ENCODE measurements at places on chromosomes 6 and 20. TPM values are rescaled to one million over a fixed set of nuclear protein-coding genes. Genes with fewer than 3 reads are reported as not detected.
A peak's percentile ranks its signal among the peaks of the same experiment; 100 is the strongest.

DNA sequence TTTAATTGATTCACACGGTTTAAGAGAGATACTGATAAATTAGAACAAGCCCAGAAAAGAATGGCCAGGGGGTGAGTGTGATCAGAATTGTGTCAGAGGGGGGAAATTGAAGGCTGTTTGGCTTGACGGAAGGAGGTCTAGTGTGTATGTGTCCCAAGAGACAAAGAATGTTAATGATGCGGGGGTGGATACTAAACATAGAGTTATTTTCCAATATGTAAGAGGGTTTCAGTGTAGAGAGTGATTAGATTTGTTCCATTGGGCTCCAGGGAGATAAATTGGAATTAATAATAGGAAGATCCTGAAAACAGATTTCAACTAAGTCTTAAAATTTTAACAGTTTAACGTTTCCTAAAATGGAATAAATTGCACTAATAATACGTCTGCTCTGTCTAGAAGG lies 38.1 kb upstream of the UTRN start:
- DNase-seq: no peak

Gene CABLES2
- 22.5 TPM for total RNA-seq

Gene OR2J1
- total RNA-seq: not detected

- no peak for DNase-seq
These were observed 161.3 kb upstream of the GGTLC1 start for GRCh38 chr20:24149881-24150307.

Gene APOBEC2
- total RNA-seq: not detected

DNA sequence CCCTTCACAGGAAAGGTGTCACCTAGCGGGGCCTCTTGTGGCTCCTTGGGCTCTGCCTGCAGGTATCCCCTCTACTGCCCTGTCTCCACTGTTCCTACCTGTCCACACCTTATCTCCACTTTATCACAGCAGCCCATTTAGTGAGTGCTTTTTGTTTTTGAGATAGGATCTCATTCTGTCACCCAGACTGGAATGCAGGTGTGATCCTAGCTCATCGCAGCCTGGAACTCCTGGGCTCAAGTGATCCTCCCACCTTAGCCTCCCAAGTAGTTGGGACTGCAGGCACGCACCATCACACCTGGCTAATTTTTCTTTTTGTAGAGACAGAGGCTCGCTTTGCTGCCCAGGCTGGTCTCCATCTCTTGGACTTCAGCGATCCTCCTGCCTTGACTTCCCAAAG lies 48.0 kb downstream of the BCAS4 start:
- no peak for DNase-seq

DNA sequence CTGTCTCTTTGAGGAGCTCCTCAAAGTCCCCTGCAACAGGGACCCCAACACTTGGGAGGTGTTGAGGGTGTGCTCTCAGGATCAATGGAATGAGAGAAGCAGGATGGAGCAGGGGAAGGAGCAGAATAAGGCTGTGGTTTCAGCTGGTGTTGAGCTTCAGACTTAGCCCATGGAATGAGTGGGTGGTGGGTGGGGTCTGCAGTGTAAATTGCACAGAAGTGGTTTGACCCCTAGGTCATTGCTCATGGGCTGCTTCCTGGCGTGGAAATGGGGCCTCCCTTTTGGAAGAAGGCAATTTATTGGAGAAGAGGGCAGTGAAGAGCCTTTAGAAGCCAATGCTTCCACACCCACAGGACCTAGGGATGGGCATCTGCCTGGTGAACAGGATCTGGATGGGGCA lies 37.0 kb upstream of the KCNG1 start:
- no peak for DNase-seq

Gene TFAP2C
- total RNA-seq: not detected

DNA sequence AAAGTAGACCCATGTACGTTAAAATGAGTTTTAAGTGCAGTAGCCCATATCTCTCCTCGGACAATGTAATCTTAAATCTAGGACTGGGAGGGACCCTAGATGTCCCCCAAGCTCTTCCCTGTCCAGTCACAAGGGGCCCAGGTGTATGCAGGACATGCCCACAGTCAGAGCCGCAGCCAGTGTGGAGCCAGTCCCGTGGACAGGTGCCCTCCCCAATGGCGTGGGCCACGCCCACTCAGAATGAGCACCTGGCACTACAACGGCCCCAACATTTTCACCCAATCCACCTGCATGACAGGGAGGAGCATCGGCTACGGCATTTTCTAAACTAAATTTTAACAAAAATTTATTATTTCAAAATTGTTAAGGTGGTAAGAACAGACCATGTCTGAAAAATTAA lies 53.2 kb downstream of the WDR27 start:
- no peak for DNase-seq

DNA sequence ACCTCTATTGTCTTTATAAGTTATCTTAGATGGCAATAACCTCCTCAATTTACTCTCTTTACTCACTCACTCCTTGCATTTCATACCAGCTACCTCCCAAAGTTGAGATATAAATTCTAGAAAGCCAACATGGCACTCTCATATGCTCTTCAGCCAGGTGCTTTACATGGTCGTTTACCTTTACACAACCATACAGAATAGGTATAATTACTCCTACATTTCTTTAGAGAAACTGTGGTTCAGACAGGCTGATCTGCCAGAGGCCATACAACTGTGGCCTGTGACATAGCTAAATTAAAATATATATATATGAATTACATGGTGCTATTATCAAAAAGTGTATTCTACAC lies 45.7 kb downstream of the HBS1L start:
- DNase-seq: no peak

GRCh38 chr6:169396554-169397163 lies 143.0 kb upstream of the THBS2 start:
- DNase-seq: no peak

GRCh38 chr6:154617175-154617574 lies 106.7 kb upstream of the CNKSR3 start:
- DNase-seq: no peak

- DNase-seq: no peak
These were observed 36.0 kb downstream of the TIAM2 start for GRCh38 chr6:155031091-155031490.

- peak; percentile 35 for DNase-seq
These were observed 35.1 kb downstream of the RRBP1 start for GRCh38 chr20:17646961-17647301.

DNA sequence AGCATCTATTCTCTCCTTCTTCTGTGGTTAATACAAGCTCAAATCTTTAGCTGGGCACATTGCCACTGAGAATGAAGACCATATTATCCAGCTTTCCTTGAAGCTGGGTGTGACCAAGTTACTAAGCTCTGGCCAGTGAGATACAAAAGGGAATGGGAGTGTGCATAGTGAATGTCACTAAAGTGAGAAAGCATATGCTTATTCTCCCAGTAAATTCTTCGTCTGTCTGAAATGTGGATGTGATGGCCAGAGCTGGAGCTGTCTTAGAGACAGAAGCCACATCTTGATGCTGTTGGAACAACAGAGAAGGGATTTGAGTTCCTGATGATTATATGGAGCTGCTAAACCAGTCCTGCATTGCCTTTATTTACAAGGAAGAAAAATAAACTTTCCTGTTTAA lies 60.1 kb downstream of the SESN1 start:
- DNase-seq: no peak

Gene C6orf163
- total RNA-seq: 3.0 TPM

GRCh38 chr6:107691062-107691751 lies 132.9 kb downstream of the SCML4 start:
- no peak for DNase-seq

GRCh38 chr20:25038103-25038410 lies 19.9 kb downstream of the ACSS1 start:
- DNase-seq: no peak

GRCh38 chr6:111663692-111664564 lies 58.2 kb upstream of the TRAF3IP2 start:
- no peak for DNase-seq

Gene ELOVL2
- total RNA-seq: not detected

Gene GNRH2
- 1.1 TPM for total RNA-seq

DNA sequence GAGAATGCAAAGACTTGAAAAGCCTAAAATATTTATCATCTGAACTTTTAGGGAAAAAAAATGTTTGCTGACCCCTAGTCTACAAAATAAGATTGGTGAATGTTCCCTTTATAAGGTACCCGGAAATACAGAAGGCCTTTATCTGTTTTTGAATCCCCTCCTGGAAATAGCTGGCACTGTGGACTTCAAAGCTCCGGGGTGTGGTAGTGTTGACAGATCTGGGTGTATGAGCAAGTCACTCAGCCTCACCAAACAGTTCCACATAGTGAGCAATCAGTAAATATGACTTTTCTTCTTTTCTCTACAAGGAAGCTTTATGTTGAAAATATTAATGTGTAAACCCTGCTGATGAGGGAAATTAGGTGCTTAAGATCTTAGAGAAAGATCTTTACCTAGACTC lies 29.2 kb upstream of the HTR1B start:
- DNase-seq: no peak

DNA sequence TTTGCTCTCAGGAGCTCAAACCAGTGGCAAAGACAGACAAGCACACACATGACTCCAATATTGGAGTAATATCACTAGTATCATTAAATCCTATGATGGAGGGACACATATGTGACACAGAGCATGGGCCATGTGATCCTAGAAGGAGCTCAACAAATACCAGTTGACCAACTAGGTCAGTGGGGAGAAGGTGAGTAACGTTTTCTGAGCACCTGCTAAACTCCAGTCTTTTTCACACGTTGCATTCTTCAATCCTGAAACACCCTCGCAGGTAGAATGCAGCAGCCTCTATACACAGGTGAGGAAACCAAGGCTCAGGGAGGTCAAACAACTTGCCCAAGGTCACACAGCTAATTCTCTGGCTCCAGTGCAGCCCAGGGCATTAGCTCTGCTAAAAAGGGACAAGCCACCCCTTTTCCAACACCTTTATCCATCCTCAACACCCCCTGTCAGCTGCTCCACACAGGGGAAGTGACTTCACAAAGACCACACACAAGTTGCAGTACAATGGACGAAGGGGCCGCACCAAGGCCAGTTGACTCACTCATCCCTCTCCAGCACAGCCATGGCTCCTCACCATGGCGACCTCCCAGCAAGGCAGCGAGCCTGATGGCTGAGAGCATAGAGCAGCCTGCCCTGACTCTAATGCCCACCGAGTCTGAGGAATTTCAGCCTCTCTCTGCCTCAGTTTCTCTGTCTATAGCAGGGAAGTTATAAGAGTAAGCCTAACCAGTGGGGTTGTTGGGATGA lies 4.4 kb downstream of the CAPN11 start:
- no peak for DNase-seq

DNA sequence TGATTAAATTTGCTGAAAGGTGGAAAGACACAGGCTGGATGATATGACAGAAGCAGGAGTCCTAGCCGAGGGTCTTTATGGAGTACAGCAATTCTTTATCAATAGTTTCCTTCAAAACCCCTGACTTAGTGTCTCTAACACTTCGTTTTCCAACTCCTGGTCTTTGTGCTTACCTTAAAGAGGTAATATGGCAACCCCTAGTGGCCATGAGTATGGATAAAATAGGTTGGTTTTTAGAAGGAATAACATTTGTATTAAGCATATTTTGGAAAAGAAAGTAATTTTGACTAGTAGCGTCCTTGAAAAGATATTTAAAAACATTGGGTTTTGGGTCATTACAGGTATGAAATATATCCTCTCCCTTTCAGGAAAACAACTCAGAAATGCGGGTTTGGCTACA lies 51.9 kb downstream of the VGLL2 start:
- peak; percentile 1 for DNase-seq

DNA sequence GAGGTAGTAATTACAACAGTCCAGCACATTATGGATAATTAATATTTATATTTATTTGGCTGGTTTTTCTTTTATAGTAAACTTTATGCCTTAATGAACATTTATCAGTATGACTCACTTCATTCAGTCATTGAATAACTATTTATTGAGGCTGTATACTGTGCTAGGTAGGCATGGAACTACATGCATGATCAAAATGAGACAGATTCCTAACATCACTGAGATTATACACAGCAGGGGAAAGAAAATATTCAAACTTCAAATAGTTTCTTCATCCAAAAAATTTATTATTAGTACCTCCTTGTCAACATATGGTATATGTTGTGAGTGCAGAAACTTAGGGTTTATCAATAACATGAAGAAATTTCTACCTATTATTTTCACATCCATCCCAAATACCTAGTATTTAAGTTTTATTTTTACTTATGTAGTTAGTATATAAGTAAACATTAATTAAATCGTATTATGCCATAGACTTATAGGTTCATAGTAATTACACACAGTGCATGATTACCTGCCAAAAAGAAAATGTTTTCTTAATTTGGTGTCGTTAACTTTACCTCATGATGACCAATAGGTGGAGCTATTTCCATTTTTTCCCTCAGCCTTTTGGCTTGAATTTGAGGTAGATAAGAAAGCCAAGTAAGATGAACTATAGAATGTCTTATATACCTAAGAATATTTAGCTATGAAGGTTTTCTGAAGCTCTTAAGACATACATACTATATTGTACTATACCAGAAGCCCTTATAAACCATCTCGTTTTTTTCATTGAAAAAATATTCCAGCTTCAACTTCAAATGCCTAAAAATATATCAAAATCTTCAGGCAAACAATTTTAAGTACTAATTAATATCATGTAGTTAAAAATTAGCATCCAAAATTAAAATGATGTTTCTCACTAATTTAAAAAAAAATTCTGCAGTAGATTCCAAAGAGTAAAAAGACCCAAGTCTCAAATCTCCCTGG lies 12.5 kb upstream of the TMEM30A start:
- DNase-seq: peak; percentile 75

Gene TSPO2
- total RNA-seq: not detected

Gene COL19A1
- total RNA-seq: 0.30 TPM
